Natural killer cell treated with Interleukin-12 subunit alpha and Interleukin-12 subunit beta and Interleukin-15 and Interleukin-18, amount 100 ng/mL, for 72 hours (primary cell): ENCODE measurements at places on chromosomes 7 and 10. TPM values are rescaled to one million over a fixed set of nuclear protein-coding genes. Genes with fewer than 3 reads are reported as not detected.

DNA sequence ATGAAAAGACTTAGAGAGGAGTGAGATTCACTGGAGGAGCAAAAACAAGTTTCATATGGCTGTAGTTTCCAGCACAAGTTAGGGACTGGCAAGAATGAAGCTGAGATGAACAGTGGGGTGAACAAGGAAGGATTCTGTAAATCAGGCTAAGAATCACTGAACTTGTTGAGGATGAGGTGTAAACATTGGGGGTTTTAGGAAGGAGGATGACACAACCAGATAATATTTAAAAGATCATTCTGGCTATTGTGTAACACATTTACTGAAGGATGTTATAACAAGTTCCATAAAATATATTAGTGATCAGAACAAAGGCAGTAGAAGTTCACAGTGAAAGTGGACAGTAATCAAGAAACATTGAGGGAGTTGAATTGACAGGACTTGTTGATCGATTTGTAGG is 68.9 kb downstream of the CD36 start:
- H3K36me3 ChIP-seq = no peaks in the 10 kb centered on the region
- H3K27me3 ChIP-seq = no peaks in the 10 kb centered on the region
- no peak overlapping the region for H3K4me3 ChIP-seq
- no peaks in the 10 kb centered on the region for H3K4me1 ChIP-seq

DNA sequence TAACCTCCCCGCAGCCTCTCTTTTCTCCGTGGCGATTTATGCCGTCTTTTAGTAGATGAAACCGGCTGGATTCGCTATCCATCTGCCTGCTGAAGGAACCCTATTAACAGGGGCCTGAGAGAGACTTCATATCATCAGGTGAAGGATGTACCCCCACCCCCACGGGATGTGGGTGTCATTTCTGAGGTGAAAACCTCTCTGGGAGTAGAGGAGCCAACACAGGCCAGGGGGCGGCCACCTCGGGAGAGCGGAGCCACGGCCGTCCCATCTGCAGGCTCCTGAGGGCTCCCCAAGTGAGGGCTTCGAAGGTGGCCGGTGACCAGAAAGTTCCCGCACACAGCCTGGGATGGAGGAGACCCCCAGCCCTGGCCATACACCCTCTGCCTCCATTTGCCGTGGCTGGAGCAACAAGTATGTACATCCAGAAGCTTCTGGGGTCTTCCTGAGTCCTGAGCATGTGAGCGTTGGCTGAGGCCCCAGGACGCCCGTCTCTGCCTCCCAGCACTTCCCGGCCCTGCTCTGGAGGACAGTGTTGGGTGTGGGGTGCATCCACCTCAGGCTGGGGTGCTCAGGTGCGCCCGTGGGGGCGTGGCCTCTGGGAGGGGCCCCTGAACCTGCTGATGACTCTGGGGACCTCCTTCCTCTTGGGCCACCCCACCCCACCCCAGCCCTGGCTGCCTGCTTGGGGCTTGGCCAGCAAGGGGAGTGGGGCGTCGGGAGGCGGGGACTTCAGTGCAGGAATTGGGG is 84.7 kb downstream of the NKX6-2 start:
- no peaks in the 10 kb centered on the region for H3K27me3 ChIP-seq
- H3K36me3 ChIP-seq = peaks cover 8% of the 10 kb centered on the region
- no peak overlapping the region for H3K4me3 ChIP-seq
- H3K4me1 ChIP-seq = peaks cover 27% of the 10 kb centered on the region
- peak; percentile 40 for DNase-seq

GRCh38 chr10:575402-576129 is 113.9 kb downstream of the DIP2C start:
- peaks cover 47% of the 10 kb centered on the region for H3K27me3 ChIP-seq
- no peaks in the 10 kb centered on the region for H3K4me1 ChIP-seq

The ANAPC16 gene
- total RNA-seq = 79.3 TPM

The GATA3 gene
- total RNA-seq = 7.6 TPM

- no peak overlapping the region for H3K4me3 ChIP-seq
- no peaks in the 10 kb centered on the region for H3K4me1 ChIP-seq
- peaks cover 4% of the 10 kb centered on the region for H3K27me3 ChIP-seq
- DNase-seq = no peak
- H3K27ac ChIP-seq = no peak overlapping the region
Observed at GRCh38 chr10:89404104-89405047, 10.0 kb upstream of the IFIT5 start.

DNA sequence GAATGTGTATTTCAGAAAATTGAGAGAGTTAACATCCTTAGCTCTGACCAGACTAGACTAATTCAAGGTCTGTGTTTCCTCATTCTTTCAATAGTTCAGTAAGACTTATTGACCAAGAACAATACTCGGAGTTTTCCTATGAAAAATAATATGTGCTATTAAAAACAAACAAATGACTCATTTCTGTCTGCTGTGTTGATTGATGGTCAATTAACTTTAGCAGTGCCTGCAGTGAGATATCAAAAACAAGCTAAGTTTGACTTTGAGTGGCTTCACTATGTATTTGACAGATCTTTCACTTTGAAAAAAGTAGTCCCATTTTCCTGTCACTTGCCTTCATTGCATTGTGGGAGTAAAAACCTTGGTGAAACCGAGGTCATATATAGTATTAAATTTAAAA is 91.0 kb downstream of the GNAT3 start:
- H3K27ac ChIP-seq = no peak overlapping the region
- DNase-seq = no peak
- H3K36me3 ChIP-seq = no peaks in the 10 kb centered on the region
- H3K4me3 ChIP-seq = no peak overlapping the region
- H3K27me3 ChIP-seq = no peaks in the 10 kb centered on the region

DNA sequence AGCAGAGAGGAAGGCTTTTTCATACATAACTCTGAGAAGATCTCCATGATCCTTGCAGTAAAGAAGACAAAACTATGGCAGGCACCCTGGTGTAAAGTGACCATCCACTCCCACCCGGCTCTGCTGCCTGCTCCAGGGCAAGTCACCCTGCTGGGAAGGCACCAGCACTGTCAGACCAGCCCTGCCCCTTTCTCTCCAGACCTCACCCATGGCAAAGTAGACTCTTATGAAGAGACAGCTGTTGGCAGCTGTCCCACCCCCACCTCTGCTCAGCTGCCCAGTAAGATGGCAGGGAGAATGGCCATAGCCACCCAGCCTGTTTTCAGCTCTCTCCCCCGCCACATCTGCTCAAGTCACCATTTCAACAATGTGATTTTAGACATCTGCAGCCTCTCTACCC is 8.6 kb upstream of the ZMIZ2 start:
- H3K4me3 ChIP-seq = no peak overlapping the region
- H3K36me3 ChIP-seq = no peaks in the 10 kb centered on the region
- no peaks in the 10 kb centered on the region for H3K27me3 ChIP-seq

The ANLN gene
- total RNA-seq = 67.0 TPM

- no peak overlapping the region for H3K27ac ChIP-seq
- H3K4me1 ChIP-seq = no peaks in the 10 kb centered on the region
- no peak overlapping the region for H3K4me3 ChIP-seq
Observed at GRCh38 chr10:58300676-58301075, 31.7 kb downstream of the CISD1 start.

- H3K4me3 ChIP-seq = no peak overlapping the region
- H3K4me1 ChIP-seq = peaks cover 36% of the 10 kb centered on the region
- H3K36me3 ChIP-seq = no peaks in the 10 kb centered on the region
- no peaks in the 10 kb centered on the region for H3K27me3 ChIP-seq
- H3K27ac ChIP-seq = peak overlapping the region; percentile 21
Observed at GRCh38 chr7:140000666-140001268, 62.0 kb downstream of the PARP12 start.

GRCh38 chr10:47340608-47341170 is 7.5 kb upstream of the RBP3 start:
- no peak overlapping the region for H3K27ac ChIP-seq
- no peak overlapping the region for H3K4me3 ChIP-seq
- no peaks in the 10 kb centered on the region for H3K36me3 ChIP-seq
- H3K27me3 ChIP-seq = peaks cover 23% of the 10 kb centered on the region

The SLC25A40 gene
- total RNA-seq = 37.8 TPM

GRCh38 chr10:62056698-62057097 is 155.2 kb downstream of the ARID5B start:
- peak overlapping the region; percentile 37 for H3K27ac ChIP-seq
- no peaks in the 10 kb centered on the region for H3K27me3 ChIP-seq
- no peak for DNase-seq
- H3K4me3 ChIP-seq = no peak overlapping the region
- H3K4me1 ChIP-seq = peaks cover 78% of the 10 kb centered on the region

- no peak overlapping the region for H3K4me3 ChIP-seq
- no peaks in the 10 kb centered on the region for H3K27me3 ChIP-seq
- no peak for DNase-seq
- H3K36me3 ChIP-seq = no peaks in the 10 kb centered on the region
Observed at GRCh38 chr7:146773506-146773905, 656.9 kb downstream of the CNTNAP2 start.

- DNase-seq = no peak
- peaks cover 29% of the 10 kb centered on the region for H3K4me1 ChIP-seq
- peak overlapping the region; percentile 67 for H3K4me3 ChIP-seq
- H3K27me3 ChIP-seq = peaks cover 13% of the 10 kb centered on the region
- no peaks in the 10 kb centered on the region for H3K36me3 ChIP-seq
Observed at GRCh38 chr7:148912151-148912550, 28.1 kb upstream of the EZH2 start.

The LRIT1 gene
- not detected for total RNA-seq

- H3K27me3 ChIP-seq = peaks cover 18% of the 10 kb centered on the region
- no peaks in the 10 kb centered on the region for H3K36me3 ChIP-seq
- H3K4me3 ChIP-seq = no peak overlapping the region
- peaks cover 17% of the 10 kb centered on the region for H3K4me1 ChIP-seq
- no peak overlapping the region for H3K27ac ChIP-seq
Observed at GRCh38 chr10:13711291-13711690, 124.5 kb downstream of the PRPF18 start.

GRCh38 chr7:112707655-112708054 is 82.5 kb downstream of the TMEM168 start:
- no peaks in the 10 kb centered on the region for H3K36me3 ChIP-seq
- H3K4me3 ChIP-seq = no peak overlapping the region
- DNase-seq = no peak
- H3K27ac ChIP-seq = no peak overlapping the region

DNA sequence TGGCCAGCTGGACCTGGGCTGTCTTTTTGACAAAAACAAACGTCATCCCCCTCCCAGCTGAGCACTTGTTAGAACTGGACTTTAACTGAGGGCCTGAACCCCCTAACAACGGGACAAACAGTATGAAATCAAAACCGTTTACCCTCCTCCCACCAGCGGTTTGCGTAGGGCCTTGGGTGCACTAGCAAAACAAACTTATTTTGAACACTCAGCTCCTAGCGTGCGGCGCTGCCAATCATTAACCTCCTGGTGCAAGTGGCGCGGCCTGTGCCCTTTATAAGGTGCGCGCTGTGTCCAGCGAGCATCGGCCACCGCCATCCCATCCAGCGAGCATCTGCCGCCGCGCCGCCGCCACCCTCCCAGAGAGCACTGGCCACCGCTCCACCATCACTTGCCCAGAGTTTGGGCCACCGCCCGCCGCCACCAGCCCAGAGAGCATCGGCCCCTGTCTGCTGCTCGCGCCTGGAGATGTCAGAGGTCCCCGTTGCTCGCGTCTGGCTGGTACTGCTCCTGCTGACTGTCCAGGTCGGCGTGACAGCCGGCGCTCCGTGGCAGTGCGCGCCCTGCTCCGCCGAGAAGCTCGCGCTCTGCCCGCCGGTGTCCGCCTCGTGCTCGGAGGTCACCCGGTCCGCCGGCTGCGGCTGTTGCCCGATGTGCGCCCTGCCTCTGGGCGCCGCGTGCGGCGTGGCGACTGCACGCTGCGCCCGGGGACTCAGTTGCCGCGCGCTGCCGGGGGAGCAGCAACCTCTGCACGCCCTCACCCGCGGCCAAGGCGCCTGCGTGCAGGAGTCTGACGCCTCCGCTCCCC is at the start of gene IGFBP1:
Gene IGFBP1, plus strand, starts transcription at position 304 of the 808 bp plus-strand sequence. Its CDS starts 165 bp downstream, at position 469.
- no peaks in the 10 kb centered on the region for H3K36me3 ChIP-seq
- peaks cover 48% of the 10 kb centered on the region for H3K27me3 ChIP-seq

DNA sequence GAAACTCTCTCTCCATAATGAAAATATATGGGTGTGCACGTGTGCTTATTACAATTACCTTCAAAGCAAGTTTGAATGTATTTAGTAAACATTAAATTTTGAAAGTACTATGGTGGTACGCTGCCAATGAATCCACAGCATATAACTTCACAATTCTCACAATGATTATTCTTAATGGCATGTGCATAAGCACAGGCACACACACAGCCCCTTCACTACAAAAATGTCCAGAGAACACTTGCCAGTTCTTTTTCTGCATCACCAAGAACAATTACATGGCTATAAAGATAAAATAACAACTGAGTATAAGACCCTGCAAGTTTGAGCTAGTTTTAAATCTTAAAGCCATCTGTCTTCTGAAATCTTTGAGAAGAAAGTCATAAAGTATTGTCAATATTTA is 22.2 kb downstream of the SGCE start:
- H3K36me3 ChIP-seq = no peaks in the 10 kb centered on the region
- no peak overlapping the region for H3K4me3 ChIP-seq
- H3K27ac ChIP-seq = no peak overlapping the region
- no peaks in the 10 kb centered on the region for H3K4me1 ChIP-seq
- DNase-seq = no peak
- peaks cover 47% of the 10 kb centered on the region for H3K27me3 ChIP-seq

The TDRD1 gene
- not detected for total RNA-seq

- DNase-seq = no peak
- H3K36me3 ChIP-seq = peaks cover 8% of the 10 kb centered on the region
- H3K27ac ChIP-seq = no peak overlapping the region
- no peaks in the 10 kb centered on the region for H3K27me3 ChIP-seq
Observed at GRCh38 chr7:128666200-128666599, 5.9 kb upstream of the GARIN1A start.

GRCh38 chr10:88008866-88009470 is 145.5 kb downstream of the PTEN start:
- peaks cover 2% of the 10 kb centered on the region for H3K27me3 ChIP-seq
- no peak for DNase-seq
- no peaks in the 10 kb centered on the region for H3K36me3 ChIP-seq
- no peak overlapping the region for H3K27ac ChIP-seq
- no peaks in the 10 kb centered on the region for H3K4me1 ChIP-seq

The NUTM2D gene
- 2.2 TPM for total RNA-seq

The TRPV5 gene
- not detected for total RNA-seq

The ST7 gene
- 7.6 TPM for total RNA-seq

The CPA4 gene
- not detected for total RNA-seq

DNA sequence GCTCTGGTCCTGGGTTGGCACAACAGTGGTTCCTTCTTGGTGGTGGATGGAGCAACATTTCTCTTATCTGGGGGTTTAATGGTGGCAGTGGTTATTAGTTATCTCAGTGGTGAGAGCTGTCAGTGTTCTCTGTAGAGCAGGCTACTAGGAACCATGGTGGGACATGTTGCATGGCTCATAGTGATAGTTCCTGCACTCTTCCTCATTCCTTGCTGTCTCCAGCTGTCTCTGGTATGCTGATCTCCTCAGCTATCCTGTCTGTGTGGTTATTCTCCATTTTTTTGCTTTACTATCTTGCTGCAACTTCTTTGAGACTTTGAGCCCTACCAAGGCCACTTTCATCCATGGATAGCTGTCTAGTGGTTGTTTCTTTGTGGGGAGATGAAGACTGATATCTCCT is 44.0 kb downstream of the CCDC7 start:
- H3K27ac ChIP-seq = no peak overlapping the region
- no peak overlapping the region for H3K4me3 ChIP-seq
- H3K4me1 ChIP-seq = peaks cover 13% of the 10 kb centered on the region
- no peaks in the 10 kb centered on the region for H3K27me3 ChIP-seq
- no peak for DNase-seq
